ENCODE measurements at places on chromosomes 11 and 22. TPM values are rescaled to one million over a fixed set of nuclear protein-coding genes. Genes with fewer than 3 reads are reported as not detected.

The MAFF gene
- 1.7 TPM for total RNA-seq

The SPI1 gene
- total RNA-seq: 12.5 TPM

The SMIM38 gene
- total RNA-seq: 0.08 TPM

The GGT1 gene
- total RNA-seq: 107 TPM

The FAM227A gene
- total RNA-seq: 0.42 TPM

The IL17REL gene
- under 0.01 TPM for total RNA-seq

The SMIM35 gene
- not detected for total RNA-seq

The FGF4 gene
- total RNA-seq: not detected

The C11orf52 gene
- 4.2 TPM for total RNA-seq

The ARHGAP8 gene
- total RNA-seq: 0.84 TPM

The FREY1 gene
- total RNA-seq: 0.75 TPM

The SCGB1D1 gene
- total RNA-seq: not detected

The TIMP3 gene
- 44.0 TPM for total RNA-seq

The MIOX gene
- total RNA-seq: not detected

The SIAE gene
- total RNA-seq: 11.5 TPM

The ADAMTS15 gene
- 0.65 TPM for total RNA-seq
